ENCODE measurements at places on chromosomes 7 and 10.

- DNase-seq = no peak
These were observed 5.5 kb upstream of the GDF10 start for GRCh38 chr10:47294501-47294900.

DNA sequence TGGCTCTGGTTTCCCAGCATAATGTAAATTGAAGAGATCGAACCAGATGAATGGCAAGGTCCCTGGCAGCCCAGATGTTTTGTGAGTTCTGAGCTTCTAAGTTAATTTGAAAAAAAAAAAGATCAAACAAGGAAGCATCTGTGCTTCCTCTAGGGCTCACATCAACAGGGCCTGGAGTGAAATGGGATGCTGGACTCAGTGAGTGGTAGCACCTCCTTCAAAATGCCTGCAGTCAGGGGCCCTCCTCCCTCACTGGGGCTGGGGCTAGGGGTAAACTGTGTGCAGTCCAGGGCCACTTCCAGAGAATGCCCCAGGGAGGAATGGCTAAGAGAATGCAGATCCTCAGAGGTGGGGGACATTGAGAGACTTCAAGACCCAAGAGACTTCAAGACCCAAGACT lies 6.0 kb upstream of the CUEDC2 start:
- no peak for DNase-seq

GRCh38 chr10:19869370-19869769 lies 53.1 kb downstream of the PLXDC2 start:
- DNase-seq = no peak

DNA sequence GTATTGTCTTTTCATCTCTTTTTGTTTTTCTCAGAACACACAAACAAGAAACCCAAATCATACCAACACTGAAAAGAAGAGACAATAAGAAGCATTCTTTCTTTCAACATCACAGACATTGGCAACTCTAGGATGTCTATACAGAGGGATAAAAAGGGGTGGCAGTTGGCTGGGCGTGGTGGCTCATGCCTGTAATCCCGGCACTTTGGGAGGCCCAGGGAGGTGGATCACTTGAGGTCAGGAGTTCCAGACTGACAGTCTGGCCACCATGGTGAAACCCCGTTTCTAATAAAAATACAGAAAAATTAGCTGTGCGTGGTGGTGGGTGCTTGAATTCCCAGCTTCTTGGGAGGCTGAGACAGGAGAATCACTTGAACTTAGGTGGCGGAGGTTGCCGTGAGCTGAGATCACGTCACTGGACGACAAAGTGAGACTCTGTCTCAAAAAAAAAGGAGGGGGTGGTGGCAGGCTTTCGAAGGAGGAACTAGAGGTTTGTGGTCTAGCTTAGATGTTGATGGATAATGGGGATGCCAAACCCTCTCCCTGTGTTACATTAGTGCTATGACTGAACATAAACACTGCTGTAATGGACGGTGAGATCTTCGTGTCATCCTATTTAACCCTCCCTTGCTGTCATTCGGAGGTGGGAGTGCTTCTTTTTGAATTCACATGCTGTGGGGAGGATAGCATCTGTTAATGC lies 9.4 kb downstream of the CNNM2 start:
- DNase-seq = no peak

DNA sequence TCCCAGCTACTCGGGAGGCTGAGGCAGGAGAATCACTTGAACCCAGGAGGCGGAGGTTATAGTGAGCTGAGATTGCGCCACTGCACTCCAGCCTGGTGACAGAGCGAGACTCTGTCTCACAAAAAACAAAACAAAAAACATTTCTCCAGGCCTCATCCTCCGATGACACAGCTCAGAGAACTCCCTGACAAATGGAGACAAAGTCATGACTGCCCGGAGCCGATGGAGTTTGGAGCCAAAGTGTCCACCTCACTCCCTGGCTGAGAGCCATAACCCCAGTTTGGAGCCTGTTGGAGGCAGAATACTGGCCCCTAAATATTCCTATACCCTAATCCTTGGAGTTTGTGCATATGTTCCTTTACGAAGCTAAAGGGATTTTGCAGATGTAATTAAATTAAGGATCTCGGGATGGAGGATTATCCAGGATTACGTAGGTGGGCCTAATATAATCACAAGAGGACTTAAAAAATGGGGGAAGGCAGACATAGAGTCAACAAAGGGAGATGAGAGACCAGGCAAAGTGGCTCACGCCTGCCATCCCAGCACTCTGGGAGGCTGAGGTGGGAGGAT lies 22.7 kb downstream of the SSC4D start:
- DNase-seq = no peak

GRCh38 chr7:134943785-134944400 lies 42.4 kb upstream of the AGBL3 start:
- no peak for DNase-seq

DNA sequence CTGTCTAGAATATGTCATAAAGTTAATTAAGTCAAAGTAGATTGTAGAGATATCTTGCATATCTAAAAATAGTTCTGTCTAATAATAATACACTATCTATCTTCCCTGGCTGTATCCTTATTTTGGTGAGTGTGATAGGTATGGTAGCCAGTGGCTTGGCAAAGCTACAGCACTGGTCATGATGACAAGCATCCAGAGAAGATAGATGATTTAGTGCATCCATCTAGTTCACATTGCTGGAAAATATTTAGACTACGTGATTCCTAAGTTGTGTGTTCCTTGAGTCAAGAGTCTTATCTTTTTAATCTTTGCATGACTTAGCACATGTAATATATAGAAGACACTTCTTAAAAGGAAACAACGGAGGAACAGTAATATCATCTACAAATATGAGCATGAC lies 711.2 kb upstream of the KCND2 start:
- DNase-seq = no peak

GRCh38 chr7:101506531-101506930 lies 122.6 kb downstream of the MYL10 start:
- DNase-seq = no peak

- DNase-seq = peak; percentile 83
These were observed 7.9 kb downstream of the LAT2 start for GRCh38 chr7:74217455-74218342.

GRCh38 chr7:47875998-47876744 lies 72.1 kb downstream of the PKD1L1 start:
- DNase-seq = no peak

DNA sequence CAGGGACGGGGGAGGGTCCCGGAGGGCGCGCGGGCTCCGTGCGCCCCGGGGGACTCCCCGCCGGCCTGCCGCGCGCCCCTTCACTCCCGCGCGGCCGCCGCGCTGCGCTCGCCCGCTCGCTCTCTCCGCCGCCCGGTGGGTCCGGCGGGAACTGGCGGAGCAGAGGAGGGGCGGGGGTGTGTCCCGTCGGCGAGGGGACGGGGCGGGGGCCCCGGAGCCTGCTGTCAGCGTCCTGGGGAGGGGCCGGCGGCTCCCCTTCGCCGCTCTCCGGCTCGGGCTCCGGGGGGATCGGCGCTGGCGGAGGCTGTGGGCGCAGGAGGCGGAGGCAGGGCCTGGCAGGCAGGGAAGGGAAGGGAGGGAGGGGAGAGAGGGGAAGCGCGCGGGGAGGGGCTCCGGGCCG lies at the start of gene SH3PXD2A:
SH3PXD2A (minus strand) TSS at position 153 of the 400 bp plus-strand sequence. CDS start 310 bp downstream, outside the sequence.
- no peak for DNase-seq

DNA sequence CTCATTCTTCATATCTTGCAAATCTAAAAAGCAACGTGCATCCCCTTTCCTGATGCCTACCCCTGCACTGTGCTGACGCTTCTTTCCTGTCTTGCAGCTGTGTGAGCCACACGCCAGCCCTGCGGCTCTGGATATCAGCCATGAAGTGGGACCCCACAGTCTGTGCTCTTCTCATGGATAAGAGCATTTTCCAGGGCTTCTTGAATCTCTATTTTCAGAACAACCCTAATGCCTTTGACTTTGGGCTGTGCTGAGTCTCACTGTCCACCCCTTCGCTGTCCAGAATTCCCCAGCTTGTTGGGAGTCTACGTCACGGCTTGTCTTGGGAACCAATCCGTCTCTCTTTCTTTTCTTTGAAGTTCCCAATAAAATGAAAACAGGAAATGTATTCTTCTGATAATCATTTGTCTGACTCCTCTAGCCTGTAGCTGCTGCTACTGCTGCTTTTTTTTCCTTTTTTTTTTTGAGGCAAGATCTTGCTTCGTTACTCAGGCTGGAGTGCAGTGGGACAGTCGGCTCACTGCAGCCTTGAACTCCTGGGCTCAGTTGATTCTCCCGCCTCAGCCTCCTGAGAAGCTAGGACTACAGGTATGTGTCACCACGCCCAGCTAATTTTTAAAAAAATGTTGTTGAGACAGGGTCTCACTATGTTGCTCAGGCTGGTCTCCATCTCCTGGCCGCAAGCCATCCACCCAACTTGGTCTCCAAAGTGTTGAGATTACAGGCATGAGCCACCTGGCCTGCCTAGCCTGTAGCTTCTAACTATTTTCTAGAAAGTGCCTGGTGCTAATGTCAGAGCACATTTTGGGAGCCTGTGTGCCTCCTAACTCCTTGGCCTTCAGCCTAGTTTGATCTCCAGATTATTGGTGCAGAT lies 30.3 kb downstream of the GSTO2 start:
- DNase-seq = no peak

DNA sequence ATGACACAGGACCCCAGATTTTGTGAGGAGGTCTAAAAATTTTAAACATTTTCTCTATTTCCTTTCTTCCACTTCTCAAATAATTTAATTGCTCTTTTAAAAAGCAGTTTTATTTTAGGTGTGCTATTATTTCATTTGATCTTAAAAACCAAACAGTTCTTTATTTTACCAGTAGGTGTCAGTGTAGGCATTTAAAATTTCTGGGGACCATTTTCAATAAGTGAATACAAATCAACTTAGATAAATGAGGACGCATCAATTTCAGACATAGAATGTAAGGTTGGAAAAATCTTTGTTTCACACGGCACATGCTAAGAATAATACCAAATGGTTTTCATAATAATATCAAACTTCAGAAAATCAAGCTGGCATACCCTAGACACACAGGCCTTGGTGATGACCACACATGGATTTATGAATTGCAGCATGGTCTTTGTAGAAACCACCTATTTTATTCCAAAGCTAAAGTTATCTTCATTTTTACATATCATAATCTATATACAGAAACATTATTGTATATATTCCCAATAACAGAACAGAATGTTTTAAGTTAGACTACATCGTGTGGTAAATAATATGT lies 127.6 kb upstream of the SLC26A5 start:
- peak; percentile 41 for DNase-seq

- DNase-seq = no peak
These were observed 164.8 kb downstream of the DNAJB6 start for GRCh38 chr7:157501581-157501980.

- DNase-seq = no peak
These were observed 178.8 kb upstream of the AKR1E2 start for GRCh38 chr10:4647109-4647785.

DNA sequence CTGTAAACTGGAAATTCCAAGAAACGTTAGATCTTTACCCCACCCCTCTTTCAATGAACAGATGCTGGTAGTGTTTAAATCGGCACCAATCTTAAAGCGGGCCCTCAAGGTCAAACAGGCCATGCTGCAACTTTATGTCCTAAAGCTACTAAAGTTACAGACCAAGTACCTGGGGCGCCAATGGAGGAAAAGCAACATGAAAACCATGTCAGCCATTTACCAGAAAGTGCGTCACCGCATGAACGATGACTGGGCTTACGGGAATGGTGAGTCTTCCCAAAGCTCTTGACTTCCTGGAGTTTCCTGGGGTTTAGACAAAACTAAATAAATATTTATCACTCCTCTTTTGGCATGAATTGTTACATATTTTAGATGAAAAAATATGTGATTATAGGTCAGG lies 19.6 kb upstream of the SMKR1 start:
- no peak for DNase-seq

GRCh38 chr7:74395745-74396311 lies 57.9 kb upstream of the GTF2IRD1 start:
- no peak for DNase-seq

- peak; percentile 71 for DNase-seq
These were observed 168.6 kb downstream of the MLLT10 start for GRCh38 chr10:21702633-21703111.

GRCh38 chr7:3859431-3859830 lies 558.4 kb downstream of the SDK1 start:
- DNase-seq = no peak

DNA sequence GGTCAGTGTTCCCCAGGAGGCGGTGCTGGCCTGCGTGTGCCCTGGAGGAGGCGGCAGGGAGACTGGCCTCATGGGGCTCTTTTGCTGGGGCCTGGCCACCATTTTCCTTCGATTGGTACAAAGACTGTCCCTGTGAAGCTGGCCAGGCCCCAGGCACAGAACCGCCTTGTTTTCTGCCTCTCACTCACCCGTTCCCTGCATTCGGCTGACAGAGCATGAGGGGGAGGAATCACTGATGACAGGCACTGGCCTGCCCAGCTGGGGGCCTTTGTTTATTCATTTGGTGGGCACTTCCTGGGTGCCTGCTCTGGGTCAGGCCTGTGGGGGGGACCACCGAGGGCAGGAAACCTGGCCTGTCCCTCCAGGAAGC lies 139.2 kb downstream of the FAM53B start:
- DNase-seq = no peak

GRCh38 chr10:89887830-89888229 lies 186.4 kb downstream of the KIF20B start:
- no peak for DNase-seq

- no peak for DNase-seq
These were observed 38.3 kb upstream of the TOMM7 start for GRCh38 chr7:22860784-22861482.

GRCh38 chr7:25314094-25314730 lies 85.9 kb upstream of the NPVF start:
- DNase-seq = no peak

DNA sequence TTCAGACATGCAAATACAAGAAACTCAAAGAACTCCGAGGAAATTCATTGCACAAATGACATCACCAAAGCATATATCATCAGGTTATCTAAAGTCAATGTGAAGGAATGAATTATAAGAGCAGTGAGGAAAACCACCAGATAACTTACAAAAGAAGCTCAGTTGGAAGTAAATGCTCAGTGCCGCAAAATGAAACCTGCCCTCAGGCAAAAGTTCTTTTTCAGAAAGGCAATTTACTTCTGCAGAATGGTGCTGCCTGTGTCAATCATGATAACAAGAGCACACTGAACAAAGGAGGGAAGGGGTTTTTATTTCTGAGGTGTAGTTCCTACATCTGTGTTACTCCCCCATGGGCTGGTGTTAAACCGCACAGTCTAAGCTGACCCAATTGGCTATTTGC lies 550.6 kb upstream of the SEMA3D start:
- no peak for DNase-seq

GRCh38 chr7:47226696-47227095 lies 355.2 kb downstream of the TNS3 start:
- no peak for DNase-seq
